ENCODE measurements at places on chromosomes 16 and 17.

DNA sequence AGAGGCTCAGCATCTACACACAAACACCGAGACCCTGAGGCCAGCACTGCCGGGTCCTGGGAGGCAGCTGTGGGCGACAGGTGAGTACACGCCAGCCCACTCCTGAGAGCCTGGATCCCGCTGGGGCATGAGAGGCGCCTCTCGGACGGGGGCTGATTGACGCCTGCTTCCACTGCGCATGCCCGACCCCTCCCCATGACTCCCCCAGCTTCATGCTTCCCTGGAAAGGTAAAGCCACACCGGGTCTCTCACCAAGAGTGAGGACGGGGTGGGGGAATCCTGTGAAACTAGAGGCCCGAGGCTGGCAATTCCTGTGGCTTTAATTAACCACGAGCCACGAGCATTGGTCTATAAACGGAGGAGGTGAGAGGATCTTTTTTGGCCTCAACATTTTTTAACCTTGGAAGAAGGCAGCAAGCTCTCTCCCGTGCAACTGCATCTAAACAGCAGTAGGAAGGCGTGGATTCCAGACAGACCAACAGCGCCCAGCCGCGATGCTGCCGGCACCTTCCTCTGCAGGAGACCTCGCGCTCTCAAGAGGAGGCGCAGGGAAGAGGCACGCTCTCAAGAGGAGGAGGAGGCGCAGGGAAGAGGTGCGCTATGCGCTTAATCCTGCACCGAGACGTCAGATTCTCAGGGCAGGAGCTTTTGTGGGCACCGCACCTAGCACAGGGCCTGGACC is 71.8 kb upstream of the METRNL start:
- no peak for DNase-seq

- no peak for DNase-seq
Measured at GRCh38 chr17:15119968-15120367, 145.2 kb downstream of the PMP22 start.

DNA sequence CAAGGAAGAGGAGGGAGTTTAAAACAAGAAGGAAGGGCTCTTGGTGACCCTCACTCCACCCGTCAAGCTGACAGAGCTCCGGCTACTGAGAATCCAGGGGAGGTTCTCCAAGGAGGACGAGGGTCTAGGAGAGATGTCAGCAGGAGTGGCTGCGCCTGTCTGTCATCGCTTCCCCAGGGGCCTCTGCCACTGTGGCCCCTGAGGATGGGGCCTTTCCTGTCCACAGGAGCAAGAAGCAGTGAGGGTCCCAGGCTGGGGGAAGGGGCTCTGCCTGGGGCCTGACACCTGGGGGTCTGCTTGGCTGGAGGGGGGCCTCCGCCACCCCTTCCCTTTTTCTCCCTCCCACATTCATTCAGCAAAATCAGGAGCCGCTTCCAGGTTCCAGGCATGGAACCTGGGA is 66.5 kb upstream of the TNRC6C start:
- DNase-seq: no peak

DNA sequence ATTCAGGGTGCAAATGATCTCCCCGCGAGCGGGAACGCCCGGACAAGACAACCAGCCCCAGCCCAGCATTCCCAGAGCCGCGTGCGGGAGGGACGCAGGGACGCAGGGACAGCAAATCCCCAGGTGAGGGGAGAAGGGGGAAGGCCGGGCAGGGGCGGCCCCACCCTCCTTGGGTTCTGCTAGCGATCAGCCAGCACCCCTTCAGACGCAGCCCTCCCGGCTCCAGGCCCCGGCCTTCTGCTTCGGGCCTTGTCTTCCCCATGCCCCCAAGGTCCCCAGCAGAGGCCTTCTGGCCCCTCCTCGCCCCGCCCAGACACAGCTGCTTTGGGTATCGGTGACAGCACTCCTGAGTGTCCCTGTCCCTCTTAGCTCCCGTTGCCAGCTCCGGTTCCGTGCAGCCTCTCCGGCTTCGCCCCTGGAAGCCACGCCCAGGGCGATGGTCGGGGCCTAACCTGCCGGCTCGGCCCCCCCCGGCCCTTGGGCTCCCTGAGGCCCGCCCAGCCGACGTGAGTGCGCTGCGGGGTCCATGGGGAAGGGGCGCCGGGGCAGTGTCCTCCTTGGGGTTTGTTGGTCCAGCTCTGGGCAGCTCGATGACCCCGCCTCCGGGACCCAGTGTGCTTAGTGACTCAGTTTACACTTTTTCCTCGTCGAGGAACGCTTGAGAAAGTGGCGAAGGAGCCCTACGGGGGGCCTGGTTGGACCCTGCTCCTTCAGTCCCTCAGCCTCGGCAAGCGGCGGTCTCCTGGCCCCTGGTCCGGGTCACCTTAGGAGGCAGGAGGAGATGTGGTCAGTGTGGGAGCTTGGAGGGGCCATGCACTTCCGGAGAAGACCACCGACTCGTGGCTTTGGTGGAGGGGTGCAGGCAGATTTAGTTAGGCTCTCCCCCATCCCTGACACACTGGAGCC is 50.5 kb upstream of the AMZ2 start:
- no peak for DNase-seq

GRCh38 chr17:42459801-42460281 is 1.2 kb downstream of the ATP6V0A1 start:
- DNase-seq: no peak

GRCh38 chr17:63345611-63346010 is 100.5 kb downstream of the CYB561 start:
- no peak for DNase-seq

DNA sequence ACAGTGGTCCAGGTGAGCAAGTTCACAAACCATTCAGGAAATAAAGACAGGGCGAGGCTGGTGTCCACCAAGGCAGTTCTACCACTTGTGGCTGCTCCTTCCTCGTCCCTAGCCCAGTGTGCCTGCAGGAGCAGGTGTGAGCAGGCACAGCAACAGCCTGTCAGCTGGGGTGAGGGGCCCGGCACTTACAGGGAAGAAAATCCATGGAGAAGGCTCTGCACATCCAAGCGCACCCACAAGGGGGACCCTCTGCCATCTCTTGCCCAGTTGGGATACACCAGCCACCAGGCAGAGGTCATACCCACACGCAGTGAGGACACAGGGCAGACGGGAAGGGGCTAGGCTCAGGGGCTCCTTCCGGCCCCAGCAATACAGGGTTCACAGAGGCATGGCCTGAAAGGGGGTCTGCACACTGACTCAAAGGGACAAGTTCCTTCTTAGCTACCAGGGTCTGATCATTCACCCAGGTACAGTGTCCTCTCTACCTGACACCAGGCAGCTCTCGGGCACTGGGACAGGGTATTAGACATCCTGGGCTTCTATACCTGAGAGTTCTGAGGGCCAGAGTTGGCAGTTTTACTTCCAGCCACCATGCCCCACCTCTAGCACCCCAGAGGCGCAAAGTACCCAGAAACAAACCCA is 27.0 kb downstream of the CDIP1 start:
- no peak for DNase-seq

DNA sequence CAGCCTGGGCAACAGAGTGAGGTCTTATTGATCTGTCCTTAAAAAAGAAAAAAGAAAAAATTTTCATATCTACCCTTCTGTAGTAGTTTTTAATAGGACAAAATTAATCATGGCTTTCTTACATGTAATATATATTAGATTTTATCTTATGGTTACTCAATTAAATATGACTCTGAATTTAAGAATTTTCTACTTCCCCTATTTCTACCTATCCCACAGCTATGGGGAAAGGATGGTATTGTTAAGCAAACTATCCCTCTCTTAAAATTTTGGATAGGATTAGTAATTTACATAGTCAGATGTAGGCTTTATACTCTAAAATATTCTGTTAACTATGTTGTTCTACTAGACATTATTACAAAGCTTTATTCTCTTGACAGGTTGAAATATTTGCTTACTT is 62.5 kb downstream of the NQO1 start:
- DNase-seq: no peak

GRCh38 chr16:78452025-78452555 is 352.6 kb downstream of the WWOX start:
- DNase-seq: no peak

GRCh38 chr16:86026916-86027315 is 128.0 kb downstream of the IRF8 start:
- DNase-seq: no peak

DNA sequence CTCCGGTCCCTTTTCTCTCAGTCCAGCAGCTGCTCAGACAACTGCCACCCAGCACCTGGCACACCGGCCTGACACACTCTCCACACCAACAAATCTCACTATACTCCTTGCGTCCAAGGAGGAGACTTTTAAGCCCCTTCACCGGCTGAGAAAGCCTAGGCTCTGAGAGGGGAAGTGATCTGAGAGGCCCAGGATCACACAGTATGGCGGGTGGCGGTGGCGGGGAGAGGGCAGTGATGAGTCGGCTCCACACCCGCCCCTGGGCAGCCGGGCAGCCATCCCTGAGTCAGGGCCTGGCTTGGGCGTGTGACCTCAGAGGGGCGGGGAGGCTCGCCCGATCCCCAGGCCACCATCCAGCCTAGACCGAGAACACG is 569 bp downstream of the FLII start:
- DNase-seq: no peak

- no peak for DNase-seq
Measured at GRCh38 chr17:70314096-70314495, 144.8 kb downstream of the KCNJ2 start.

GRCh38 chr16:67016681-67017420 is 12.1 kb upstream of the CBFB start:
- DNase-seq: no peak

DNA sequence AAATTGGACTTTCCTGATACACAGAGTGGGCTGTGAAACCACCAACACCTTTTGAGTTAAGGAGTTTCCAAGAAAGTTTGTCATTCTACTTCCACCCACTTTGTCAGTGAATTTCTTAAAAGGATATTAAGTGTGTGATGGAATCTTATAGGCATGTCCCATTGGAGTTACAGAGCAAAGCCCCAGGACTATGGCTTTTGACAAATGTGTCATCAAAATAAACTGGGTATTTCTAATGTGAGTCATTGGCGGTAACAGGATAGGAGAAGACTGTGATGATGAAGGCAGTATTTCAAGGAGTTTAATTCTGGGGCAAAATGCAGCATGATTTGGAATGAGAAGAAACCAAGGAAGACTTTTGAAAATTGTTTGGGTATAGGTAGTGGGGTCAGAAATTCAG is 1013.8 kb upstream of the EEF2KMT start:
- DNase-seq: no peak
